ENCODE measurements at places on chromosomes 16 and 17.

GRCh38 chr17:20924306-20924705, 118.5 kb downstream of the USP22 start:
- no peak for DNase-seq

DNA sequence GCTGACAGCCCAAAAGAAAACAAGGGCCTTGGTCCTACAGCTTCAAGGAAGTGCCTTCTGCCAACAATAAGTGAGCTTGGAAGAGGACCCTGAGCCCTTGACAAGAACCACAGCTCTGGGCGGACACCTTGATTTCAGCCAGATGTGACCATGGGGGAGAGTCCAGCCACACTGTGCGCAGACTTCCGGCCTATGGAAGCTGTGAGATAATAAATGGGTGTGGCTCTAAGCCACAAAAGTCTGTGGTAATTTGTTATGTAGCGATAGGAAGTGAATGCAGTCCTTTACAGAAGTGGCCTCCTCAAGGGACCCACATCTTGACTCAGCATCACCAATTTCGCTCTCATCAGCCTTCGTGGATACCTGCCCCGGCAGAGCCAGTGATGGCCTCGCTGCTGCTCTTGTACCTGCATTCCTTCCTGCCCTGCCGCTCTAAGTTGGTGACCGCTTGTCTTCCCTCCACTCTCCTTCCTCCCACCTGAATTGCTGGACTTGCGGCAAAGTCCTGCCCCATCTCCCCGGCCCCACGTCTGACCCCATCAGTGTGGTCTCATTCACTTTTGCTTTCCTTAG, 29.3 kb downstream of the PRSS54 start:
- DNase-seq: no peak

- DNase-seq: no peak
Measured at GRCh38 chr17:4854111-4854681, 21.1 kb downstream of the MINK1 start.

- peak; percentile 28 for DNase-seq
Measured at GRCh38 chr16:67563708-67564468, 1.6 kb downstream of the CTCF start.

DNA sequence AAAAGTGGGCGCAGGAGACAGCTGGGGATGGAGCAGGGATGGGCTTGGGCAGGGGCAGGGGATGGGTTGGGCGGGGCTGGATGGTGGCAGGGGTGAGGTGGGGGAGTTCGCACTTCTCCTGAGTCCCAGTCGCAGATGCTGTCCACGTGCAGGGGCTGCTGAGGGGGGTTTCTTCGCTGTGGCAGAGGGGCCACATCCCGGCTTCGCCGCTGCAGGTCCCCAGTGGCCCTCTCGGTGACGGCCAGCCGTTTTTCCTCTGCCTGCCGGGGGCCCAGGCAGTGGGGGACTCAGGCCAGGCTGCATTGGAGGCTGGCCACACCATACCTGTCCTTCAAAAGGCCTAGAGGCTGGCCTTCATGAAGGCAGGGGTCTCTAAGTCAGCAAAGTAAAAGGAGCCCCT, 8.3 kb downstream of the EVPL start:
- no peak for DNase-seq

GRCh38 chr17:80737106-80738019, 192.7 kb downstream of the RPTOR start:
- DNase-seq: no peak

DNA sequence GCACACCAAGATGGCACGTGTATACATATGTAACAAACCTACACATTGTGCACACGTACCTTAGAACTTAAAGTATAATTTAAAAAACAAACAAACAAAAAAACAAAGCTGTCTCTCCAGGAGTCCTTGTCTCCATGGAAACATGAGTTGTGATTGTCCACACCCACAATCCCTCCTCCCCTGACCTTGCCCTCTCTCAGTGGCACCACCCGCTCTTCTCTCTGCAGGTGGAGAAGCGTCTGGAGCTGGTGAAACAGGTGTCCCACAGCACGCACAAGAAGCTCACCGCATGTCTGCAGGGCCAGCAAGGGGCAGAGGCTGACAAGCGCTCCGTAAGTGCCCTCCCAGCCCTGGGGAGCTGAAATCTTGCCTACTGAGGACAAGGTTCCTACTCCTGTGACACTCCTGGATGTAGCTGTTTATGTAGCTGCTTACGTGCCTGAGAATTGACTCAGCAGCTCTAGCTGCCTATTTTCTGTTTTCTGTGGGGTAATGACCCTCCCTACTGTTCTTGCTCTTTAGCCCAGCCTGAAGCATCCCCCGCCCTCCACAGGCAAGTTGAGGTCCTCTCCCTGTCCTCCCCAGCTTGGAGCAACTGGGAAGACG, 107.0 kb downstream of the ARHGAP44 start:
- no peak for DNase-seq

DNA sequence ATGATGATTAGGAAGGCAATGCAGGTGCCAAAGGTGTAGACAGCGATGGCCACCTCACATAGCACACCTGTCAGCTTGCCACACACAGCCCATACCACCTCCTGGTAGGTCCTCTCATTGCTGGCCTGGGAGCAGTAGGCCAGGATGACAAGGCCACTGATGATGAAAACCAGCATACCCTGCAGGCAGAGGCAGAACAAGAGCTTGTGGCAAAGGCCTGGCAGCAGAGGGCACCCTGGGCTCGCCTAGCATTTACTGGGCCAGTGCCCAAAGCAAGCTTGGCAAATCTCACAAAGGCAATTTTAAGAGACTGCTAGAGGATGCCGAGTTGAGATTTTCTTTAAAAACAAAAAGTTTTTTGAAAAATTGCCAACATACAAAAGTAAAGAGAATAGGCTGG, 5.9 kb downstream of the SLC38A7 start:
- DNase-seq: no peak

- DNase-seq: no peak
Measured at GRCh38 chr16:55398762-55399161, 74.8 kb downstream of the IRX6 start.

- no peak for DNase-seq
Measured at GRCh38 chr17:74165797-74166365, 37.6 kb upstream of the RPL38 start.

- no peak for DNase-seq
Measured at GRCh38 chr17:64658931-64659330, 3.2 kb downstream of the SMURF2 start.

DNA sequence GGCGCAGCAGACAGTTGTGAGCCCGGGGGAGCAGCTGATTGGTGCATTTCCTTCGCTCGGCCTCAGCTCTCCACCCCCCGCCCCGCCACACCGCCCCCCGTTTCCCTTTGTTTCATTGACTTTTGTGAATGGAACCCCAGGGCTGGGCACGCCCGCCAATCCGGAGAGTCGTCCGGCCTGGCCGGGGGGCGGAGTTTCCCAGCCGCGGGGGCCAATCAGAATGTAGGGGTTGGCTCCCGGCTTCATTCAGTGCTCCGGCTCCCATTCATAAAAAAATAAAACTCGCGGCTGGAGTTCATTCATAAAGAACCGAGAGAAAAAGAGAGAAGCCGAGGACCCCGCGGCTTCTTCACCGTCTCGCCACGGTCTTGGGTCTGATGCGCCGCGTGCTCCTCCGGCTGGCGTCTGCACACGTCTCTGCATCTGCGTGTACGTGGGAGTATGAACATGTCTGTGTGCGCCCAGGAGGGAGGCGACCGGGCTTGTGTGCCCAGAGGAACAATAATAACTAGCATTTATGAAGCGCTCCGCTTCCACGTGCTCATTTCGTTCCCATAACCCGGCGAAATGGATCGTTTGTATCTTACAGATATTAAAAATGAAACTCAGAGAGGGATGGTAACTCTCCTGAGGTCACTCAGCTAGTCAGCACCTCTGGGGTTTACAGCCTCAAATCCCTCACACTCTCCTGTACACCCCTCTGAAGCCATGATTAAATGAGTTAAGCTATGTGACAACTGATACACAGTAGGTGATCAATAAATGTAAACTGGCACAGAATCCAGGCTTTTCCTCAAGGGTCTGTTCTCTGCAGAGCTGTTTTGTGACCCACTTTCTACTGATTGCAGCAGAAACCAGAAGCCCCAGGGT, at the start of gene ETV4:
Gene ETV4 (minus strand): TSS at position 22 of the 870 bp plus-strand sequence. CDS start 723 bp downstream, outside the sequence.
- DNase-seq: peak; percentile 93

DNA sequence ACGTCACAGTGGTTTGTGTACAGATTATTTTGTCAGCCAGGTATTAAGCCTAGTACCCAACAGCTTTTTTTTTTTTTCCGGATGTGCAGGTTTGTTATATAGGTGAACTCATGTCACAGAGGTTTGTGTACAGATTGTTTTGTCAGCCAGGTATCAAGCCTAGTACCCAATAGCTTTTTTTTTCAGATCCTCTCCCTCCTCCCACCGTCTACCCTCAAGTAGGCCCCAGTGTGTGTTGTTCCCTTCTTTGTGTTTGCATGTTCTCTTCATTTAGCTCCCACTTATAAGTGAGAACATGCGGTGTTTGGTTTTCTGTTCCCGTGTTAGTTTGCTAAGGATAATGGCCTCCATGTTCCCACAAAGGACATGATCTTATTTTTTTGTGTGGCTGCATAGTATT, 19.9 kb downstream of the RPTOR start:
- no peak for DNase-seq

DNA sequence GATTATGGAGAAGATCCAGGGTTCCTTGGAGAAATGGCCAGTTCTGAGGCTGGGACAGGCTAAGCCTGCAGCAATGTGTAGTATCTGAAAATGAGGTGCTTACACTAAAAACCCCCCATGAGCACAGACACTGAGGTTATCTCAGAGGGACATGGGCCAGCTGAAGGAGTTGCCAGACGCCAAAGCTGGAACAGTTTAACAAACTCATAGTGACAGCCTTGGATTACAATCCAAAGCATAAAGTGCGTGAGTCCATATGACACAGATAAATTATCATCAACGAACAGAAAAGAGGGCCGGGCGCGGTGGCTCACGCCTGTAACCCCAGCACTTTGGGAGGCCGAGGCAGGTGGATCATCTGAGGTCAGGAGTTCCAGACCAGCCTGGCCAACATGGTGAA, 11.2 kb upstream of the CAPN15 start:
- DNase-seq: no peak

GRCh38 chr16:17414421-17414820, 56.3 kb downstream of the XYLT1 start:
- DNase-seq: no peak

- peak; percentile 59 for DNase-seq
Measured at GRCh38 chr16:678858-679813, 1.1 kb upstream of the STUB1 start.

DNA sequence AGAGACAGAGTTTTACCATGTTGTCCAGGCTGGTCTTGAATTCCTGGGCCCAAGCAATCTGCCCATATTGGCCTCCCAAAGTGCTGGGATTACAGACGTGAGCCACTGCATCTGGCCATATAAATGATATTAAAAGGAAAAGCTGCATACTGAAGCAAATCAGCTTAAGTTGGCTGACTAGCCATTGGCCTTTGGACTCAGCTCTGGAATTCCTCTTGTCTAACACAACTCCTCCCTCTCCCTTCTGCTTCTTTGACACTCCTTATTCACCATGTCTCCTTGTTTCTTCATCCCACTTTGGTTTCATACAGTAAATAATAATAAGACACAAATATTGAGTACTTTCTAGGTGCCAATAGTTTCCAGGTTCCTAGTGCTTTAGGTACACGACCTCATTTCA, 7.5 kb downstream of the KRT12 start:
- no peak for DNase-seq

- no peak for DNase-seq
Measured at GRCh38 chr17:45990886-45991285, 8.2 kb upstream of the STH start.

DNA sequence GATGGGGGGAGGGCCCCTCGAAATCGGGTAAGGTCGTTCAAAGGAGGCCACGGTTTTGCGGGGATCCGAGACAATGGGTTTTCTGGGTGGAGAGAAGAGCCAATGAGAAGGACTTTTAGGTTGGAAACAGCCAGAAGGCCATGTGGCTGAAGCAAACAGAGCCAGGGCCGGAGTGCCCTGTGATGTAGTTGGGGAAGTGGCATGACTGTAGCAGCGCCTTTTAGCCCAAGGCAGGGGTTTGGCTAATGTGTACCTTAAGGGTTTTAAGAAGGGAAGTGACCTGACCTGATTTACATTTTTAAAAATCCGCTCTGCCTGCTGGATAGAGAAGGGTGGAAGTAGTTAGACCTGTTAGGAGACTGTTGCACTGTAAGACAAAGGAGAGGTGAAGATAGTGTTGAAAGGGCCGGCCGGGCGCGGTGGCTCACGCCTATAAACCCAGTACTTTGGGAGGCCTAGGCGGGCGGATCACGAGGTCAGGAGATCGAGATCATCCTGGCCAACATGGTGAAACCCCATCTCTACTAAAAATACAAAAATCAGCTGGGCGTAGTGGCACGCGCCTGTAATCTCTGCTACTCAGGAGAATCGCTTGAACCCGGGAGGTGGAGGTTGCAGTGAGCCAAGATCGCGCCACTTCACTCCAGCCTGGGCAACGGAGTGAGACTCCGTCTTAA, 1.0 kb downstream of the LYRM1 start:
- DNase-seq: no peak

DNA sequence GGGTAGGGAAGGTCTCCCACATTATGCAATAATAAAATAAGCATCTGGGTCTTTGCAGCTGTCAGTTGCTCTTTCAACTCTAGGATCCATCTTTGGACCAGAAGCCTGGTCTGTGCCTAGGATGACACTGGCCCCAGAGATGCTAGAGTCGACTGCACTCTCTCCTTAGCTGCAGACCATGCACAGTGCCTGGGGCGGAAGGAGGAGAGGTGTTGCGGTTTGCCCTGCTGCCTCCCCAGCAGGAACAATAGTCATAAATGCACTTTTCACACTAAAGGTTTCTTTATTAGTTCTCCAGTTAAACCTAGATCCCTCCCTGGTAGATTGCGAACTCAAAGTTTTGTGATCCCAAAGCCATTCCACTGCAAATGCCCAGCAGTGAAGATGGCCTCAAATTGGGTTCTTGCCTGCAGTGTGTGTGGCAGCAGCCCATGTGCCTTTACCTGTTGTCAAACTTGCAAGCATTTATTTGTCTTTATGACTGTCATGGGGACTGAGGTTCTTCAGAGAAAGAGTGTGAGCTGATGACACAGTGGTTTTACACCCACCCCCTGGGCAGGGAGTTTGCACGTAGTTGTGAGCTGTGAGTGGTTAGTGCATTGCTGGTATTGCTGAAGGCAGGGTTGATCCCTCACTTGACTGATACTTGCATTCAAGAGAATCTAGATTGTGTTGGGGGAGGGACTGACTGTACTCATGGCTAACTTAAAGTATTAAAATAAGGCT, 10.3 kb downstream of the ATXN1L start:
- DNase-seq: no peak

DNA sequence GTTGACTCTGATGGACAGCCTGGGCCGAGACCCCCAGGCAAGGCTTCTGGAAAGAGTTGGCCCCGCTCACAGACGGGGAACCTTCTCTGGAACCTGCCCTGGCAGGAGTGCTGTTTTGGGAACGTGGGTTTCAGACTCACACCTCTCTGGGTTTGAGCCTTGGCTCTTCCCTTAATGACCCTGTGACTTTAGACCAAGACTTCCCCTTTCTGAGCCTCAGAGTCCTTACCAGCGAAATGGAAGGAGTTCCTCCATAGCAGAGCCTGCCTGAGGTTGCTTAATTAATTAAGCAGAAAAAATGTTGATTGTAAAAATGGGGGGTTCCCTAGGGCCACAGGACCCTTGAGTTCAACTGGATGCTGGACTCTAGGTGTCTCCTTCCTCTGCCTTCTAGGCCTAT, 408.2 kb downstream of the SEC14L1 start:
- no peak for DNase-seq

All from activated naive CD4-positive, alpha-beta T cell treated with anti-CD3 and anti-CD28 coated beads, Interleukin-2, amount 50 U/mL, for 16 hours (primary cell).